Vagina (tissue), 2 donors: ENCODE measurements at places on chromosomes 12 and 14.
A peak's percentile ranks its signal among the peaks of the same experiment; 100 is the strongest.

GRCh38 chr14:65664436-65664835, 251.9 kb downstream of the FUT8 start:
- H3K27ac ChIP-seq = no peak overlapping the region
- H3K27me3 ChIP-seq = no peaks in the 10 kb centered on the region
- no peaks in the 10 kb centered on the region for H3K36me3 ChIP-seq
- H3K4me3 ChIP-seq = no peak overlapping the region

GRCh38 chr12:106123551-106124081, 15.1 kb downstream of the NUAK1 start:
- H3K27ac ChIP-seq = peak overlapping the region; percentile 76
- H3K4me3 ChIP-seq = no peak overlapping the region
- DNase-seq = no peak
- no peaks in the 10 kb centered on the region for H3K27me3 ChIP-seq
- H3K4me1 ChIP-seq = peaks cover 99% of the 10 kb centered on the region
- H3K36me3 ChIP-seq = no peaks in the 10 kb centered on the region

GRCh38 chr12:106672314-106673025, 89.7 kb downstream of the RFX4 start:
- no peak for DNase-seq
- H3K4me3 ChIP-seq = no peak overlapping the region
- no peaks in the 10 kb centered on the region for H3K4me1 ChIP-seq
- H3K27me3 ChIP-seq = no peaks in the 10 kb centered on the region
- H3K36me3 ChIP-seq = no peaks in the 10 kb centered on the region

DNA sequence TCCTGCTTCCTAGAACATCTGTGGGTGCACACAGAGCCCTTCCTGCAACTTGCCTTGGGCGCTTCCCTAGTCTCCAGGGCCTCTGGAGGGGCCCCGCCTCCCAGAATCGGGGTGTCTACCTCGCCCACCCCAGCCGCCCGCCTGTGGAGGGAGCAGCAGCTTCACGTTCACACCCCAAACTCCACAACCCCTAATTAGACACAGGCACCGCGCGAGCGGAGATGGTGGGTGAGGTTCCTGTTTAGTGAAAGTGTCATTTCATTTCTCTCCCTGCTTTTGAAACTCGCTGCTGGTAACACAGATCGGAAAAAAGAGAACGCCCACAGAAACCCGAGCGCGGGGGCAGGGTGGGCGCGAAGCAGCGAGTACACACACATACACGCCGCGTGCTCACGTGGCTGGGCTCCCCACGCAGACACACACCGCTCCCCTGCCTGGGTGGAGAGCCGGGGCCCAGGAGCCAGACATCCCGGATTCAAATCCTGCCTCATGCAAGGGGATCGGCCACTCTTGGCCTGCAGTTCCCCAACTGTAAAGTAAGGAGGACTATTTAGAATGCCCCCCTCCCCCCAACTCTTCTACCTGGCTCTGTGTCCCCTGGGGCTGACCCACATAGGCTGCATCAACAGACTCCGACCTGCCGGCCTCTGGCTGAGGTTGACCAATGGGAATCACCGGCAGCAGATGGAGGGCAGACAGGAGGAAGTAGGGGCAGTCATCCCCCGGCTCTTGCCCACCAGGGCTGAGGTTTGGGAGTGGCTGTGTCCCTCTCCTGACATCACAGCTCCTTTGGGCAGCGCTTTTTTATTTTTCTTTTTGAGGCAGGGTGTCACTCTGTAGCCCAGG, 79.2 kb upstream of the NCOR2 start:
- no peaks in the 10 kb centered on the region for H3K36me3 ChIP-seq
- H3K4me1 ChIP-seq = peaks cover 9% of the 10 kb centered on the region
- no peaks in the 10 kb centered on the region for H3K27me3 ChIP-seq
- DNase-seq = no peak
- no peak overlapping the region for H3K4me3 ChIP-seq
- no peak overlapping the region for H3K27ac ChIP-seq

DNA sequence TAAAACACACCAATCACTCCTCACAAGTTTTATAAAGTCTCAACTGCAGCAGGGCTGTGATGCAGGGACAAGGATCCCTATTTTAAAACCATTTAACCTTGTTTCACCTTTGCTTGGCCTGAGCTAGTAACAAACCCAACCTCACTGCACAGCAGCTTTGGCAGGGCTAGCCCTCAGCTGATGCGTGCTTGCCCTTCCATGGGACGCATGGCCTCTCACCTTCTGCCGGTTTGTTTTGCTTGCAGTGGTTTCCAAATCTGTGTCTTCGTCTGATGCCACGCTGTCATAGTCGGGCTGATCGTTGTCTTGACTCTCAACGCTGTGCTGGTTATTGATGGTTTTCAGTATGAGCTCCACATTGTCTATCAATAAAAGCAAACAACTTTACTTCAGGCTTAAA, 43.3 kb downstream of the GIT2 start:
- DNase-seq = no peak
- H3K36me3 ChIP-seq = peaks cover 40% of the 10 kb centered on the region
- no peak overlapping the region for H3K27ac ChIP-seq
- peaks cover 12% of the 10 kb centered on the region for H3K4me1 ChIP-seq

DNA sequence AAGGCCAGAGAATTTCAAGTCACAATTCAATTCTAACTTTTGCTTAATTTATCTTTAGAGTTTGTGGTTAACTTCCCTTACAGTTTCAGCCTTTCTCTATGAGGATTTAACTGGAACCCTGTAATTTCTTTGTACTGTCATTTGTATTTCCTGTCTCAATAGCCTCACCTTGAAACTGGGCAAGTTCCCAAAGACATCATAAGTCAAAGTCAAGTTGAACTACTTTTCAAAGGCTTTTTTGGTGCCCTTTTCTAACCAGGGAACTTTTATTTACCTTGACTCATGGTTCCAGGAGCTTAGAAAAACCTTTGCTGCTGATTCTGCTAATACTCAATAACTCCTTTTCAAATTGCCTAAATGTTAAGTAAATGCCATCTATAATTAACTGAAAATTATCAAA, 200.8 kb upstream of the KRR1 start:
- no peak for DNase-seq
- no peaks in the 10 kb centered on the region for H3K36me3 ChIP-seq
- peak overlapping the region; percentile 45 for H3K27ac ChIP-seq
- no peaks in the 10 kb centered on the region for H3K27me3 ChIP-seq
- no peak overlapping the region for H3K4me3 ChIP-seq
- H3K4me1 ChIP-seq = peaks cover 21% of the 10 kb centered on the region
